ENCODE measurements at places on chromosomes 12 and 14.

- DNase-seq, result no peak
Observed at GRCh38 chr12:29320295-29321085, 60.5 kb downstream of the ERGIC2 start.

DNA sequence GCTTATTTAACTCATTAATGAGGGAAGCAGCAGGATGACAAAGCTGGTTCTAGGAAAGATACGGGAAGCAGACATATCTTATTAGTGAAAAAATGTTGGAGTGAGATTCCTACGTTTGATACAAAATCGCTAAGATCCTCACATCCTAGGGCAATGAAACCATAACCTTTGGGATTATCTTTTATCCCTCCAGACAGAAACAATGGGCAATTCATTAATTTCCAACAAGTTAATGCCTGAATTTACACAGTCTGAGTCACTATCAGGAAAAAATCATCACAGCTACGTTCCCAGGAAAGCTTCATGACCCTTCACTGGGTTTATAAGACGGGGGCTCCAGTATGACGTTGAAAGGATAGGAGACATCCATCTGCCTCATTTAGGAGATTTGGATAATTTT lies 45.0 kb downstream of the SLC24A4 start:
- DNase-seq, result no peak

DNA sequence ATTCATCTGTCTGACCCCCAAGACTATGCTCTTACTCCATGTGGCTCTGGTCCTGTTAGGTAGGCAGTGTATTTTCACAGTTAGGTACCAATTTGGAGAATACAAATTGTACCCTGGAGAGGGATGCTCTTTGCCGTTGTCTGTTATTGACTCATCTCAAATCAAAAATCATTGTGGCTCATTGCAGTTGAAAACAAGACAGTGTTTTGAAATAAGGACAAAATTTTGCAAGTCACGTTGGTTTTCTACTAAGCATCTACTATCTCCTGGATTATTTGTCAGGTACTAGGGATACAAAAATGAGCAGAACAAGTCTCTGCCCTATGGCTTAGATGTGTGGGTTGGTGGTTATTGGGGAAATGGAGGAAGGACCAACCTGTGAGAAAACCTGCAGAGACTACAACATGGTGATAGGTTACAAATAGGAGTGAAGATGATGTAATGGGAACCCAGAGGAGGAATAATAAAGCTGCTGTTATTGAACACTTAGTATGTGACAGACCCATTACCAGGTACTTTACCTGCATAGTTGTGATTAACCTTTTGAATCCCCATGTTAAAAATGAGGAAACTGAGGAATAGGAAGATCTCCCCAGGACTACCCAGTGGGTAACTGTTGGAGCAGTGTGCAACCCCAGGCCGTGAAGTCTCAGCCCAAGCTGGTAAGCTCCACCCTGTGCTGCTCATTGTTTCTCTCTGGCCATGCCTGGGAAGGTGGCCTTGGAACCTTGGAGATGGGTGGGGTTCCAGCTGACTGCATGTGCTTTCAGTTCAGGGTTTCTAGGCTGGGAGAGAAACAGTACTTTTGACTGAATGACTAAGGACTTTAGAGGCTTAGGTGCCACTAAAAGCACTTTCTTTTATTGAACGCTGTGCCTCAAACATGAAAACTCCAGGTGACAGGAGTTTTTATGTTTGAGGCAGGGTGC lies 72.9 kb upstream of the SRSF5 start:
- DNase-seq, result no peak

- DNase-seq, result no peak
Observed at GRCh38 chr14:50381823-50382287, 14.8 kb downstream of the CDKL1 start.

DNA sequence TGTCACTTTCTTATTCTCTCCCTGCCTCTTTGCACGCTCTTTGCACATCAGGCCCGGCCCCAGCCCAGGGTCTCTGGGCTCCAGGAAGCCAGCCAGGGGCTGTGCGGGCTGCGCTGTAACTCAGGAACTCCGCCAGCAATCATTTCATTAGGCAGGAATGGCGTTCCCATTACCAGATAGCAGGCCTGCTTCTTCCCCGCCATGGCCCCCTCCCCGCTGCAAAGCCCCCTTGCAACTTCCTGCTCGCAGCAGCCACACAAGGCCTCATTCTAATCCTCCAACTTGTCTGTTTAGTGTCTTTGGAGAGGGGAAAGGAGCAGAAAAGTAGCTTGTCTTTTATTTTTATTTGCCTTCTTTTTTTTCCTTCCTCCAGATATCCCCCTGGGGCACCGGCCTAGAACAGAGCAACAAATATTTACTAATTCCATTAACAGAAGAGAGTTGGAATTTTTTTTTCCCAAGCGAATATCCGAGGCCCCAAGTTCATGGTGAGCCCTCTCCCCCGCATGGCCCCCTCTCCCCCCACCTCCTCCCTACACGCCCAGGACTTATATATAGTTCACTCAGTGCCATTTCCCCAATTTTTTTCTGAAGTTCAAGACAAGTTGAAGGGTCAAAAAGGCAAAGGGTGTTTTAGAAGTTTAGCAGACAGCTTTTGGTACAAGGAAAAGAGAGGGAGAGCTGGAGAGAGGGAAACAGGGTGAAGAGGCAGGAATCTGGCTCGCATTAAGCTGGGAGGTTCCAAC lies 329.4 kb upstream of the TBX3 start:
- no peak for DNase-seq

DNA sequence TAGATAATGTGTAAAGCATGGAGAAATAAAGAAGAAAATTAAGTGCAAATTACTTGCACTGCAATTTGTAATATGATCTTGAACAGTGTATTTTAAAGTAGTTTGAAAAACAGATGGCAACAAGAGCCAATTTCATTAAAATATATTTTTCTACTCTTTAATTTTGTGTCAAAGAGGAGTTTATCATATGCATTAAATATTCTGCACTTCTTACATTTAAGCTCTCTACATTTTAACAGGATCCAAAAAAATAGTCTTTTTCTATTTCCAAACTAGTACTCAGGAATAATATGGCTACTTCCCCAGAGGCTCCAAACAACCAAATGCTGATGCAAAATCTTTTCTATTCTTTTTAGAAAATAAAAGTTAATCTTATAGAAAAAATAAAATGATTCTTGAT lies 1221.5 kb downstream of the FSCB start:
- DNase-seq, result peak; percentile 1

DNA sequence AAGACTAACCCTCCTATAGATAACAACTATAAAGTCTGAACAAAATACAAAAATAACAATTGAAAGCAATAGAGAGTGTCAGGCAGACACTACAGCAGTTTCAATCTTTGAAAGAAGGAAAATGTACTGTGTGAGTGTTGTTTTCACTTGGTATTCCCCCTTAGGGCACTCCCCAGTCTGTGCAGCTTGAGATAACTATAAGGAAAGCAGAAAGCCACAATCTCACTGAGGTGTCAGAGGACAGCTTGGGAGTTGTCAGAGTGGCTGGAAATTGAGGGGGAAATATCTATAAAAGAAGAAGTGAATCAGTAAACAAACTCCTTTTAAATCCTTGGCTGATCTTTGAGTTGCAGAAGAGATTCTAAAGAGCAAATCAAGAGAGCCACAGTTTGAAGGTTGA lies 364.8 kb downstream of the NELL2 start:
- DNase-seq, result no peak

DNA sequence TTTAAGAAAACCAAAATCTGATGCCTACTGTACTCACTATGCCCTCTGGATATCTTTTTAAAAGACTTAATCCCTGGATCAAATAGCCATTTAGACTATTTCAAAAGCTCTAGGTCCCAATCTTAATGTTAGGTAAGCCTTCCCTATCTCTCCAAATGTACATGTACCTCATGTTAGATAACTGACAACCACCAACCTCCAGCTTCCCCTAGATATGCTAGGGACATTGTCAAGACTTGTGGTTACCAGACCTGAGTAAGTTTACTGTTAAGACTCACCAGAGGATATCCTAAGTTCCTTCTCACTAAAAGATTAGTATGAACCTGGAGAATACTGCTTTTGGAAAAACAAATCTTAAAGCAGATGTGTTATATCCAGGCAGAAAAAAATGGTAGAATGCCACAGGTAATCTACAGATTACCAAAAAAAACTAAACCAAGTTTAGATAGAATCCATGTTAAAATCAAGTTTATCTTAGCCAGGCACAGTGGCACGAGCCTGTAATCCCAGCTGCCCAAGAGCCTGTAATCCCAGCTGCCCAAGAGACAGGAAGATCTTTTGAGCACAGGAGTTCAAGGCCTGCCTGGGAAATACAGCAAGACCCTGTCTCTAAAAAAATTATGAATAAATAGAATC lies 9.7 kb downstream of the NAP1L1 start:
- no peak for DNase-seq

DNA sequence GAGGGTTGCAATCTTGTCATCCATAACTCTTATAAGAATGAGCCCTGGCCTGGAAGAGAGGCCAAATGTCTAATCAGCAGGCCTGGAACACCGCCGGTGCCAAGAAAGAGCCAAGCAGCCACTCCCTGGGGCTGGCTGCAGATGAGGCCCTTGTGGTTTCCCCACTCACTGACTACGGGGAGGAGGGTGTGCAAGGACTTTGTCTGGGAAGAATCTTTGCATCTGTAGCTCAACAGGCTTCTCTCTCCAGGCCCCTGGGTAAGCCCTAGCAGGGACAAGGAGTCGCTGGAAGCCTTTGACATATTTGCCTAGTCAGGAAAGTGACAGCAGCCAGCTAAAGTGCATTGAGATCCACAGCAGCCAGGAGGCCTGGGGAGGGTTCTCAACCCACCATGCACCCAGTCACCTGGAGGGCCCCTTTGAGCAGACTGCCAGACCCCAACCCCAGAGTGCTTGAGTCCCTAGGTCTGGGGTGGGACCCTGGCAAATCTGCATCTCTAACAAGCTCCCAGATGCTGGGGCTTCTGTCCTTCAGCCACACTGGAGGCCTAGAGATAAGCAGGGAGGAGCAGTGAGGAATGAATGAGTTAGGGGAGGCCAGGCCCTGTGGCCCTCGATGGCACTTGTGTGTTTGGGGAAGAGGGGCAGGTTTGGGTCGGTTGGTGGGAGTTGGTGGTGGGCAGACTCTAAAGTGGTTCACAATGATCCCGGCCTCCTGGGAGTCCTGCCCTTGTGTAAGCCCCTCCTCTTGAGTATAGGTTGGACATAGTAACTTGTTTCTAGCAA lies 13.9 kb upstream of the LRTM2 start:
- no peak for DNase-seq

DNA sequence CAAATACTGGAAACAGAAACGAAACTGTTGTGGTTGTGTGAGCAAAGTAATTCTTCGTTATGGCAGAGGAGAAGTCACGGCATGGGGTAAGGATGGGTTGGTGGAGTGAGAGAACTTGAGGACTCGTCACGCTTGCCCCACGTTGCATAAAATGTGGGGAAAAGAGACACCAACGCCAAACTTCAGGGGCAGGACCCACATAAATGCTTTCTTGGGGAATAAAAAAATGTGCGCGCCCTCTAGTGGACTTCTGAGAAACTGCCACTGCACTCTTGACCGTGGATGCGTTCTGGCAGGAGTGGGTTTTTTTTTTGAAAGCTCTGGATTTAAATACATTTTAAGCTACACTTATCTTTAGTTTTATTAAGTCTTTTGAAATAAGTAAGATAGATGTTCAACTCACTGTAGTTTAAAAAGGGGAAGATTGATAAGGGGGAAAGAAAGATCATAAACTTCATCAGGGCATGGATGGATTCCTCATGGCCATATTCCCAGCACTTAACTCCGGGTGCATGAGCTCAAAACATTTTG lies 4.1 kb upstream of the IGF1 start:
- no peak for DNase-seq

GRCh38 chr12:89040146-89040964 lies 311.9 kb downstream of the DUSP6 start:
- DNase-seq, result no peak

DNA sequence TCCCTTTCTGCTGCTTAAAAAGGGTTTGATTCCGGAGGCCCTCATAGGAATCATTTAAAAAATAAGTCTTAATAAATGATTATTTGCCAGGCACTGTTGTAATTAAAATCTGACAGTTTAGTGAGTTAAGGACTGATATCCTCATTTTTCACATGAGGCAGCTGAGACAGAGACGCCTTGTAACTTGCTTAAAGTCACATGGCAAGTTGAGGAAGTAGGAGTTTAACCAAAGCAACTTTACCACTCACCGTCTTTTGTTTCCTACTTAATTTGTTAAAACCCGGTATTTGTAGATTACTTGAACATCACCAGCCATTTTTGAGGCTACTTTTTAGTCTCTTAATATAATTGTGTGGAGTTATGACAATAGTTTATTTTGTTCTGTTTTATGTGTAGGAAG lies 2.4 kb downstream of the TIGAR start:
- no peak for DNase-seq

DNA sequence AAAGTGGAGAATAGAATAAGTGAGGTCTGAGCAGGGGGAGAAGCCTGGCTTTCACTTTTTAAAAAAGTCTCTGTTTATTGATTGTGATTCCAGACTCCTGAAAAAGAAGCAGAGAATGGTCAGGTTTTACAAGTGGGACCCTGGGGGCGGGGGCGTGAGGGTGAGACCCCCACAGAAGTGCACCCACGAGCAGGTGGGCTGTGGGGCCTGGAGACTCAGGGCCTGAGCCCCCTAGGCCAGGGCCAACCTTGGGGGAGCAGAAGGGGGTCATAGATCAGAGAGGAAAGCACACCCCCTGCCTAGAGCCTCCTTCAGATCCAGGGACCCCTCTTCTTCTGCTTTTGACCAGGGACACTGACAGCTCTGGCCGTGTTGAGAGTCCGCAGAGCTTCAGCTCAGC lies 180.3 kb downstream of the ADGRD1 start:
- no peak for DNase-seq

- DNase-seq, result no peak
Observed at GRCh38 chr12:51622564-51622963, 31.5 kb downstream of the SCN8A start.

DNA sequence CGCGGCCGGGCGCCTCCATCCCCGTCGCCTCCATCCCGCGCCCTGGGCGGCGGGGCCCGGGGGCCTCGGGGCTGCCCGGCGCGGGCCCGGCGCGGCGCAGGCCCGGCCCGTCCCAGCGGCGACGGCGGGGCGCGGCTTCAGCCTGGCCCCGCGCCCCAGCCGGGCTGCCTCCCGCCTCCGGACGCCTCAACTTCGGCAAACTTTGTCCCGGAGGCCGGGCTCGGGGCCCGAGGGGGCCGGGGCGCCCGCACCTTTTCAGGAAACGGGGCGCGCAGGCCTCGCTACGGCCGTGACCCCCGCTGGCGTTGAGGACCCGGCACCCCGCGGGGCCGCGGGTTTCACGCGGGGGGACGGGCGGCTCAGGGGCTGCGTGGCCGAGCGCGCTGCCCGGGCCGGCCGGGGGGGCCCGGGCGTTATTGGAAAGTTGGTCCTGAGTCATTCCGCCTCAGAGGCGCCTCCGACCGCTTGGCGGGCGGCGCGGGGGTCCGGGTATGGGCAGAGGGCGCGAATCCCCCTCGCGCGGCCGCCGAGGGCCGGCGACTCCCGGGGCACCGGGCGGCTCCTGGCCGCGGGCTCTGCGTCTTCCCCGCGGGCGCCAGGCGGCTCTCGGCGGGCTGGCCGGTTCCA lies 575 bp downstream of the TRAF3 start:
- no peak for DNase-seq

All from DMS 273 treated with DMSO at 0.1 percent for 48 hours (cell line).